ENCODE measurements at places on chromosomes 1 and 21.

DNA sequence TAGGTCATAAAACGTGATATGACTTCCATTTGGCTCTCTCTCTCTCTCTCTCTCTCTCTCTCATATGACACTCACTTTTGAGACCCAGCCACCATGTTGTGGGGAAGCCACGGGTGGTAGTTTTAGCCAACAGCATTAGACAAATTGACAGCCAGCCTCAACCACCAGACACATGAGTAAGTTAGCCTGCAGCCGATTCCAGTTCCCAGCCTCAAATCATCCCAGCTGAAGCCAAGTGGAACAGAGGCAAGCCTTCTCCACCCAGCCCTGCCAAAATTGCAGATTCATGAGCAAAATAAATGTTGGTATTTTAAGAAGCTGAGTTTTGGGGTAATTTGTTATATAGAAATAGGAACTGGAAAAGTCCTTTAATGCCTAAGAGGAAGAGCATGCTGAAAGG is 98.0 kb upstream of the DNAH14 start:
- DNase-seq, result no peak

DNA sequence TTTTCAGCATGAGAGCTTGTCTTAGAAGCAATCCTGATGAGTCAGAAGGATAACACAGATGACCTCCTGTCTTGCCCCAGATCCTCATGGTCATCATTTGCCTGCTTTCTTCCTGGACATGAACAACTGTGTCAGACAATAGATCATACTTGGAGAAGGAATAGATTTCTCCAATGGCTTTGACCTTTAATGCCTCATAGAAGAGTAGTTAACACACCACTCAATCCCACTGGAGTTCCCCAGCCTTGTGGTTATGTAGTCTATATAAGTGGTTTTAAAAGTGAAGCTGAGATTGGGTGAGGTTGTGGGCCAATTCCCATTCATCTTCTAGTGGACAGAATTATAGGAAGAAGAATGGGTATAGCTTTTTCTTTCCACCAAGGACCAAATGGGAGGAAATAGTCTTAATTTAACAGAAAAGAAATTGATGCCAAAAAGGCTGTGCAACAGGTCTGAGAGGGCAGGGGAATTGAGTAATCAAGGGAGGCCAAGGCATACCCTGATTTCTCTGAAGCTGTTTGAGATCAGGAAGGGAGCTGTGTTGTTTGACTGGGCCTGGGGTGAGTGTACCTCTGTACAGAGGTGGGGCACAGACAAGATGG is 14.4 kb downstream of the PRCC start:
- DNase-seq, result no peak

GRCh38 chr1:15028616-15029015 is 124.9 kb upstream of the TMEM51 start:
- DNase-seq, result no peak

DNA sequence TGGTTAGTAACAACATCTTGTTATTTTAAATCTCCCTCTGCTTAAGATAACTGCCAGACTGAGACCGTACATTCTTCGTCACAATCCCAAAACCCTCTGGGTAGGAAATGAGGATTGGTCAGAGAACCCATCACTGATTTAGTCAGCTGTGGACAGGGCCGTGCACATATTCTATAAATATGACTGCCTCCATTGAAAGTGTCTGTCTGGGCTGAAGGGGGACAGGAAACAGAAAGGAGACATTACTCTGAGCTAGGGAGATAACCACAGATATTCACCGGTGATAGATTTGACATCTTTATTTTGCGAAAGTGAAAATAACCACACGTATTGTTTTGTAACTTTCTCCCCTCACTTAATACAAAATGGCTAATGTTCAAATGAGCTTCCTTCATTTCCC is 36.9 kb upstream of the ST6GALNAC5 start:
- DNase-seq, result no peak

GRCh38 chr21:44043613-44044012 is 31.5 kb downstream of the TRAPPC10 start:
- DNase-seq, result peak; percentile 9

DNA sequence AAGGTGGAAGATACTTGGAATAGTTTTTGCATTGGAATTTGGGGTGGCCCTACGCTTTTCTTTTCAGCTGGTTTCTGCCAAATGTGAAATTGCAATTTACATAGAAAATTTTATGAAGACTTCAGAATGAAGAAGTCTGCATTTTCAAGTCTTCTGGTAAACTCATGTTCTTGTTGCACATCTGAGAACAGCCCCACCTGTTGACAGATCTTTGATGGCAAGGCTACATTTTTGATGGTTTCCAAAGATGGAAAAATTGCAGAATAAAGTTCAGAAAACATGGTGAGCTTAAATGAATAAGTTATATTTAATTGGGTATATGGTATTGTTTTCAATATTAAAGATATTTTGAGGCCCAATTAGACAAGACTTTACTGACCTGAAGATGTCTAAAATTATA is 25.4 kb downstream of the OLFM3 start:
- no peak for DNase-seq

DNA sequence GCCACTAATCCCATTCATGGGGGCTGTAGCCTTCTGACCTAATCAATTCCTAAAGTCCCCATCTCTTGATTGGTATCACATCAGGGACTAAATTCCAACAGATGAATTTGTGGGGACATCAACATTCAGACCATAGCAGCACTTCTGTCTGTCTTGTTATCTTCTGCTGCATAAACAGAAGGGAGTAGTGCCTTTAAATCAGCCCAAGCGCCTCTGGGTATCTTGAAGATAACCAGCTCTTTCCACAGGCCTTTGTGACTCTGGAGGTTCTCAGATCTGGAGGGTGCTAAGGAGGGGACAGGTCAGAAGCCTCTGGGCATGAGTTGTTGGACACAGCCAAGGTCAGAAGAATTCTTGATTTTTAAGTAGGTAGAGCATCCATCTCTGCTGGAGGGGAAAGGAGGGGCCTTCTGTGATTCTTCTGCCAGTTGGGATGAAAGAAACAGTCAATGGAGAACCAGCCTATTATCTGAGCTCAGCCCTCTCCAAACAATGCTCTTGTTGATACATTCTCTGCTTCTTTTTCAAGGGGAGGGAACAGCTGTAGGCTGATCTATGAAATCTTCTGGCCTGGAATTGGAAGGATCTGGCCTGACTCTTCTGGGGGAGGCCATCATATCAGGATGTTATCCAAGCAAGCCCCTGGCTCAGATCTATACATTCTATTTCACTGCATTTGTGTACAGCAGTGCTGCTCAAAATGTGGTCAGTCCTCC is 31.3 kb upstream of the LRIG2 start:
- no peak for DNase-seq

- DNase-seq, result peak; percentile 4
Measured at GRCh38 chr1:202323731-202324130, 18.0 kb downstream of the UBE2T start.

- no peak for DNase-seq
Measured at GRCh38 chr1:9280015-9280860, 12.5 kb upstream of the SPSB1 start.

GRCh38 chr1:153393926-153394325 is 3.1 kb upstream of the S100A8 start:
- peak; percentile 47 for DNase-seq

- DNase-seq, result no peak
Measured at GRCh38 chr1:119442756-119443155, 27.8 kb downstream of the HSD3B2 start.

GRCh38 chr1:226482975-226483700 is 65.4 kb upstream of the STUM start:
- DNase-seq, result peak; percentile 42

- DNase-seq, result no peak
Measured at GRCh38 chr1:29639156-29639736, 402.9 kb downstream of the PTPRU start.

DNA sequence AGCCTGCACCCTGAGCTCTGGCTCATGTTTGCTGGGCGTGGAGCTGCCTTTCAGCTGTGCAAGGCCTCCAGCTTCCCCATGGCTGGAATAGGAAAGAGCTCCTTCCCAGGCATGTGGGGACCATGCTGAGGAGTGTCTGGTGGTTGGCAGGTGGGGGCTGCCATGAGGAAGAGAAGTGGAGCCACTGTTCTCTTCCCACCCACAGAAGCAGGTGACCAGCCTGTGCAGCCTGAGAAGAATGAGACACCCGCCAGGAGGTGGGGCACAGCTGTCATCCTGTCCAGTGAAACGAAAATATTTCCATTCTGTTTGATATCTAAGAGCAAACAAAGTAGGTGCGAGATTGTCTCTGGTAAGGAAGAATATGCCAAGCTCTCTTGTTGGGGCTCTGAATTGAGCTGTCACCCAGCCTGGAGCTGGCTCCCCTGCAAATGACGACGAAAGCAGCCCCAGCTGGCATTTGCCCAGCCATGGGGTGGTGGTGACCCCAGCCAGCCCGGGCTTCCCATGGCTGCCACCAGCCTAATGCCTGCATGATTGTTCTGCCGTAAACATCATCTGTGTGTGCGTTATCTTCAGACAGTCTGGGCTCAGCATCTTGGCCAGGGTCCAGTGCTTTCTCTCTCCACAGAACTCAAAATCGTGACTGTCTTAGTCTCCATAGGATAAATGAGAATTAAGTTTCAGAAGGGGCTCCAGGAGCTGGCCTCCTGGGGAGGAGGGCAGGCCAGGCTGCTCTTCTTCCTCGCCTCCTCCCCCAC is 429.8 kb upstream of the VAMP3 start:
- no peak for DNase-seq

GRCh38 chr1:96973605-96974004 is 252.0 kb downstream of the PTBP2 start:
- no peak for DNase-seq
